NCI-H69 (cell line): ENCODE measurements at places on chromosomes 7 and 10.
A peak's percentile ranks its signal among the peaks of the same experiment; 100 is the strongest.

DNA sequence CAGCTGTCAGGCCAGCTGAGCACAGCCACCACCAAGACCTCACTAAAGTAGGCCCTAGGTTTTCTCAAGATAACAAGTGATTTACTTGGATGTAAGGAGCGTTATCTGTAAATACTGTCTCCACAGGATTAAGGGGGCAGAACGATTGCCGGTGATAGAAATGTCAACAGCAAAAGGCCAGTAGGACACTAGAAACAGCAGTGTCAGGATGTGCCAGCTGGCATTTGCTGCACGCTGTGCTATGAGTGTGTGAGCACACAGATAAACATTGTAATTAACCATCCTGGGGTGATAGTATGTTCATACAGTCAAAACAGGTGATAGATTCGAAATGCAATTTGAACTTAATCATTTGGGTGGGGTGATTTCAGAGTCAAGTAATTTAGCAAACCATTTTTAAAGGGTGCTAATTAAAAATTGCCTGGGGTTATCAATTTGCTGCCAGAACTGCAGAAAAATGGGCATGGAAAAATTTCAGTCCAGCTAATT is 36.3 kb upstream of the NOBOX start:
- peak; percentile 99 for DNase-seq

GRCh38 chr7:99955247-99955646 is 20.6 kb downstream of the AZGP1 start:
- no peak for DNase-seq

- no peak for DNase-seq
Observed at GRCh38 chr10:5105626-5106025, 11.4 kb downstream of the AKR1C3 start.

DNA sequence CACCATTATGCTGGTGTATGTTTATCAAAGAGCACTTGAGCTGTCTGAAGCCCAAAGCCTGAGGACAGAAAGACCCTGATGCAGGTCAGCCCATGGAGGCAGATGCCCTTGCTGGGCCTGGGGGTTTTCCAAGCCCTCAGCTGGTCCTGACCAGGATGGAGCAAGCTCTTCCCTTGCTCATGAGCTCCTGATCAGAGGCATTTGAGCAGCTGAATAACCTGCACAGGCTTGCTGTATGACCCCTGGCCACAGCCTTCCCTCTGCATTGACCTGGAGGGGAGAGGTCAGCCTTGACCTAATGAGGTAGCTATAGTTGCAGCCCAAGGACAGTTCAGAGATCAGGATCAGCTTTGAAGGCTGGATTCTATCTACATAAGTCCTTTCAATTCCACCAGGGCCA is 13.0 kb downstream of the AQP1 start:
- DNase-seq = no peak

DNA sequence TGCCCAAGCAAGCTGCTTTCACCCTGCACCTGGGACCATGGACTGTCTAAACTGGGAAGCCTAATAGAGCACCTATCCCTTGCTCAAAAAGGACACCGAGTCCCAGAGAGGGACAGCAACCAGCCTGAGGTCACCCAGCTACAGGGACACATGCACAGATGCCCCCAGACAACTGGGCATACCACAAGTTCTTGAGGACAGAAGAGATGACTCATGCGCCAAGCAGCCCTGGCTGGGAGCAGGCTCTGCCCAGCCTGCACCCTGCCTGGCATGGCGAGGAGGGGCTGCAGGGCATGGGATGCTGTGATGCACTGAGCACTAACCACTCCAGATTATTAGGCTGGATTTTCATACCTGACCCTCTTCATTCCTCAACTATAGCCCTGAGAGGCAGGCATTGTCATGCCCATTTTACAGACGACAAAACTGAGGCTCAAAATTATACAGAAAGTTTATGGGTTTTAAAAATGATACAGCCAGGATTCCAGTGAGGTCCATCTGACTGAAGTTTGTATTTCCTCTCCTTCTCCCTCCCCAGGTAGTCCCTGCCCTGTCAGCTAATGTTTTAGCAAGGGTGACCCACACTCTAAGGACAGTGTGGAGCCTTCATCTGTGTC is 289.3 kb upstream of the ZMIZ1 start:
- DNase-seq = no peak
